H4 (cell line): ENCODE measurements at places on chromosomes 1 and 21.
A peak's percentile ranks its signal among the peaks of the same experiment; 100 is the strongest.

DNA sequence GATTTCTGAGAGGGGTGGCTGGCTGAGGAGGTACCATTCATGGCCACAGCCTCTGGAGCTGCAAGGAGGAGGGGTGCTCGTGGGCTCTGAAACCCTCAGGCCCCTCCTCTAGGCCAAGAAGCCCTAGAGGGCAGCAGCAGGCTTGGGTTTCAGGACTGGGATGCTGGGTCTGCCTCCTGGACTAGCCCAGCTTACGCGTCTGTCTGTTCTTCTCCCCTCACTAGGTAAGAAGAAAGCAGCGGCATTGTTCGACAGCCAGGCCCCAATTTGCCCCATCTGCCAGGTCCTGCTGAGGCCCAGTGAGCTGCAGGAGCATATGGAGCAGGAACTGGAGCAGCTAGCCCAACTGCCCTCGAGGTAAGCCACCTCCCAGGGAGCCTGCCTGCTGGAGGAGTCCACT, 60.3 kb downstream of the TMEM53 start:
- DNase-seq = no peak

- DNase-seq = no peak
These were observed 4.3 kb downstream of the INAVA start for GRCh38 chr1:200899015-200899386.

DNA sequence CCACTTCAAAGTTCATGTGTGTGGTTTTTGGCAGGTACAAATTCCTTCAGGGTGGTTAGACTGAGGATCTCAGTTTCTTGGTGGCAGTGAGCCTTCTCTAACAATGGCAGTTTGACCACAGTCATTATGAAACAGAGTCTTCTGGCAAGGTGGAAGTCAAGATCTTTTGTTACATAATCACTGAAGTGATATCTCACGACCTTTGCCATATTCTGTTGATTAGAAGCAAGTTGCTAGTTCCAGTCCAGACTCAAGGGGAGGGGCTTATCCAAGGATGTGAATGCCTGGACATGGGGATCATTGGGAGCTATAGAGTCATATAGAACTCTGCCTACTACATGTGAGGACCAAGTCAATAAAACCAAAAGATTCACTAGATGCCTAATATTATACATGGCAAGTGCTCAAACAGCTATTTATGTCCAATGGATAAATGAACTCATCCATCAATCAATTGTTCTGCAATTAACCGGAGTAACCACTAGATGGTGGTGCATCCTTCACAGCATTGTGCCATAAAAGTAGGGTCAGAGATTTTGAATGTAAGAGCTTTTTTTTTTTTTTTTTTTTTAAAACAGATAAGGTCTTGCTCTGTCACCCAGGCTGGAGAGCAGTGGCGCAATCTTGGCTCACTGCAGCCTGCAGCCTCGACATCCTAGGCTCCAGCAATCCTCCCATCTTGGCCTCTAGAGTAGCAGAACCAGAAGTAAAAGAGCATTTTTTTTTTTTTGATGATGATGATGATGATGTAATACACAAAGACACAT, 131.9 kb downstream of the CRB1 start:
- DNase-seq = peak; percentile 70

DNA sequence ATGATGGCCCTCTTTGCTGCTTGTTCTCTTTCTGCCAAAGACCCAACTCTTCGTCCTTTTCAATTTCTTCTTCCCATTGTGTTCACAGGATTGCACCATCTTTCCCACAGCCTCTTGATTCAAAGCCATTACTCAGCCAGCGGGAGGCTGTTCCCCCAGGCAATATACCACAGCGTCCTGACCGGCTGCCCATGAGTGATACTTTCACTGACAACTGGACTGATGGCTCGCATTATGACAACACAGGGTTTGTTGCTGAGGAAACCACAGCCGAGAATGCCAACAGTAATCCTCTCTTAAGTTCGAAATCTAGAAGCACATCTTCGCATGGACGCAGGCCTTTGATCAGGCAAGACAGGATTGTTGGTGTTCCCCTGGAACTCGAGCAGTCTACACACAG, 167.4 kb downstream of the LRRC40 start:
- peak; percentile 68 for DNase-seq

DNA sequence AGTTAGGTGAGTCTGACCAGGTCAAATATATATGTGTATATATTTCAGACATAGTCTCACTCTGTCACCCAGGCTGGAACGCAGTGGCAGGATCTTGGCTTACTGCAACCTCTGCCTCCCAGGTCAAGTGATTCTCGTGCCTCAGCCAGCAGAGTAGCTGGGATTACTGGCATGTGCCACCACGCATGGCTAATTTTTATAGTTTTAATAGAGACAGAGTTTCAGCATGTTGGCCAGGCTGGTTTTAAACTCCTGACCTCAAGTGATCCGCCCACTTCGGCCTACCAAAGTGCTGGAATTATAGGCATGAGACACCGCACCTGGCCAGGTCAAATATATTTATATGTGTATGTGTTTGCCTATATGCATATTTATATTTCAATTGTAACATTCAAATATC, 581.5 kb upstream of the B3GALT2 start:
- DNase-seq = no peak

DNA sequence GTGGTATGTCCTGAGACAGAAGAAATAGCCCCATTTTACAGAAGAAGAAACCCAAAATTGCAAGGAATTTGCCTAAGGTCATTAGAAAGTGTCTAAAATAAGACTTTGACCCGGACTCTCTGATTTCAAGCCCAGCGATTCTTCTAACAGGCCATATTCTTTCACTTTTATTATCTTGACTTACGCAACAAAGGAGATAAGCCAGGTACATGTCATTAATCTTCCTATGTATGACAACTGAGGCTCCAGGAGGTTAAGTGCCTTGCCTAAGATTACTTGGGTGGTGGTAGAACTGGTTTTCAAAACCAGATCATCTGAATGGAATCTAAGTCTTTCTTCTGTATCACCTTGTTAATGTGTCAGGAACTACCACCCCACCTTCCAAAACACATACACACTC, 124.3 kb downstream of the PBX1 start:
- DNase-seq = no peak

DNA sequence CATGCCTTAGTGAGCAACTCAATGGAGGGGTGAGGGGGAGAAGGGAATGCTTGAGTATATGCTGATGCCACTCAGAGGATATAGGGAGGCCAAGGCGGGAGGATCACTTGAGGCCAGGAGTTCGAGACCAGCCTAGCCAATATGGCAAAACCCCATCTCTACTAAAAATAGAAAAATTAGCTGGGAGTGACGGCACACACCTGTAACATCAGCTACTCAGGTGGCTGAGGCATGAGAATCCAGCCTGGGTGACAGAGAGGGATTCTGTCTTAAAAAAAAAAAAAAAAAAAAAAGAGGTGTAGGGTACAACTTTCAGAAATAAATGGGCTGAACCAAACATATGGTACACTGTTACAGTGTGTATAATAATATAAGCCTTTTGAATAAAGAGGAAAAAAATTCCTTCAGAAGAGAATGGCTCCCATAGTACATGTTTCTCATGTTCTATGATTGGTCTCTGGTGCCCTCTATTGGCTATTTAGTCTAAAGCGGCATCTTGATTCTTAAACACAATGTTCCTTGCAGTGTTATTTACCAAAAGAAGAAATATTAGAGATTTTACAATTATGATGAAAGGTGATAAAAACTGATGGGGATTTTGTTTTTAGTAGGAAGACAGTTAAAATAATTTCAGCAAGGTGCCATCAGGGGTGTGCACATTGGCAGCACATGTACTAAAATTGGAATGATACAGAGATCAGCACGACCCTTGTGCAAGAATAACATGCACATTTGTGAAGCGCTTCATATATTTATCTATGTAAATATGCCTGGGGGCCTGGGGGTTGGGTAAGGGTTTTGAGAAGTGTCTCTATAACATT, 109.8 kb downstream of the PATJ start:
- peak; percentile 59 for DNase-seq

DNA sequence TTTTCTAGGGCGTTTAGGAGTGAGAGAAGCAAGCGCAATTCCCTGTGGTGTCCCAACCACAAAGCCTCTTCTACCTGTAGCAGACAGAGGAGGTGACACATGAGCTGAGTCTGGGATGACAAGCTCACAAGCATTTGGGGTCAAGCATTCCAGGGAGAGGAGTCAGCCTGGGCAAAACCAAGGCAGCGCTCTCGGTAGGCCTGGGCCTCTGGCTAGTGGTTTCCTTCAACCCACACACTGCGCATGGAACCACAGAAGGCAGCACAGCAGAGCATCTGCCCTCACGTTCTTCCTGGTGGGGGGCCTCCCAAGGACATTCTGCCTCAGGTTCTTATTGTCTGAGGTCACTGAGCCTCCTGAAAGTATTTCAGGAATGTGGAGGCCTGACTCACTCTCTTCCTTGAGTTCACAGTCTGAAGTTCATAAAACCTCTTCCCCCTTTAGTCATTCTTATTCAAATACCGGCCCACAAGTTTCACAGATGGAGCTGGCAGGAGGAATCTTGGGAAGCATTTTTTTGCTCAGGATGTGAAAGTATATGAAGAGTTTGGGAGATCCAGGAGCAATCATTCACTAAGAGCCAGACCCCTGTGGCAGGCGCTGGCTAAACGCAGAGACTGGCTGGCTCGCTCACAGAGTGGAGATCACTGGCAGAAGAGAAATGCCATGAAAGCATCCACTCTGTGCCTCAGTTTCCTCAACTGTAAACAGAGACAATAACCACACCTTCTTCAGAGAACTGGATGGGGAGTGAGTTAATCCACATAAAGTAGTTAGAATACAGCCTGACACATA, 26.8 kb downstream of the CCN1 start:
- DNase-seq = peak; percentile 95

DNA sequence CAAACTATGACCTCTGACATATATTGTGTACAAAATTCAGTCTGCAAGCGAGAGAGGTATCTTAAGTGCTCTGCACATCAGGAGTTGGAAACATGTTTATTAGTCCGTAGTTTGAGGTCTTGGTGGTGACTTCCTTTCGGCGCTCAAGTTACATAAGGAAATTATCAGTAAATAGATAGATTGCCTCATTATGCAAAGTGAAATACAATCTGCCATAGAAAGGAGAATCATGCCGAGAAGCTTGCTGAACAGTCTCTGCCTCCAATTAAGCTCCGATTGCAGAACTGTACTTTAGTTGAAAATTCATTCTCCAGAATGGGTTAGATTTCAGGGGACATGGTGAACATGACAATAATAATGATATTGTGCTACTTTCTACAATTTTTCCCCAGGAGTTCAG, 271.8 kb downstream of the BRINP2 start:
- DNase-seq = no peak

DNA sequence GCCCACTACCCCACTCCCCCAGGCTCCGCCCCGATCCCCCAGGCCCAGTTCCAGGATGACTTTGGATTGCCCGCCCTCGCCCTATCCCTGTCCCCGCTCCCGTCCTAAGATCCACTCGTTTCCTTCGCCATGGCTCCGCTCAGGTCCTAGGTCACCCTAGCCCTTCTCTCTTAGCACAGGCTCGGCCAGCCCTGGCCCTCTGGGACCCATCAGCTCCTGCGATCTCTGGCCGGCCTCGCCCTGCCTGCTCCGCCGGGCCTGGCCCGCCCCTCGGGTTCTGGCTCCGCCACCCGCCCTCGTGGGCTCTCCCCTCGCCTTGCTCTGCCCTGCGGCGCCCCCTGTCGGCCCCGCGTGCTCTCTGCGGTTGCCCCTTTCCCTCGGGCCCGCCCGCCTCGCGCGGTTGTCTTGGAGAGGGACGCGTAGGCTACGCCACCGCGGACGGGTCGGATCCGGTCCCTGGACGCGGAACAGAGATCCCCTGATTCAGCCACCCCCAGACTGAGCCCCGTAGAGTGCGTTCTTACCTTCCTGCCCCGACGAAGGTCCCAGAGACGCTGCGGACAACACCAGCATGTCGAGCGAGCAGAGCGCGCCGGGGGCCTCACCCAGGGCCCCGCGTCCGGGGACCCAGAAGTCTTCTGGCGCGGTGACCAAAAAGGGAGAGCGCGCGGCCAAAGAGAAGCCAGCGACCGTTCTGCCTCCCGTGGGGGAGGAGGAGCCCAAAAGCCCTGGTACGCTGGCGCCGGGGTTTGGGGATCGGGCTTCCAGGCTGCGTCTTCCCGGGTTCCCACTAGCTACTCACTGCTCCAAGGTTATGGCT, at the start of gene LRRC71:
TSS of gene LRRC71 (plus strand) at position 400 of the 820 bp plus-strand sequence. CDS start at position 572, 172 bp downstream.
- DNase-seq = no peak

GRCh38 chr21:37370152-37371040, 3.8 kb downstream of the DYRK1A start:
- DNase-seq = peak; percentile 73

GRCh38 chr1:225820522-225821120, 10.7 kb downstream of the EPHX1 start:
- DNase-seq = no peak

GRCh38 chr21:35927262-35927661, 133.1 kb downstream of the SETD4 start:
- DNase-seq = no peak

- DNase-seq = peak; percentile 89
These were observed 24.1 kb downstream of the THRAP3 start for GRCh38 chr1:36248250-36248894.
